ENCODE measurements at places on chromosomes 6 and 20.

DNA sequence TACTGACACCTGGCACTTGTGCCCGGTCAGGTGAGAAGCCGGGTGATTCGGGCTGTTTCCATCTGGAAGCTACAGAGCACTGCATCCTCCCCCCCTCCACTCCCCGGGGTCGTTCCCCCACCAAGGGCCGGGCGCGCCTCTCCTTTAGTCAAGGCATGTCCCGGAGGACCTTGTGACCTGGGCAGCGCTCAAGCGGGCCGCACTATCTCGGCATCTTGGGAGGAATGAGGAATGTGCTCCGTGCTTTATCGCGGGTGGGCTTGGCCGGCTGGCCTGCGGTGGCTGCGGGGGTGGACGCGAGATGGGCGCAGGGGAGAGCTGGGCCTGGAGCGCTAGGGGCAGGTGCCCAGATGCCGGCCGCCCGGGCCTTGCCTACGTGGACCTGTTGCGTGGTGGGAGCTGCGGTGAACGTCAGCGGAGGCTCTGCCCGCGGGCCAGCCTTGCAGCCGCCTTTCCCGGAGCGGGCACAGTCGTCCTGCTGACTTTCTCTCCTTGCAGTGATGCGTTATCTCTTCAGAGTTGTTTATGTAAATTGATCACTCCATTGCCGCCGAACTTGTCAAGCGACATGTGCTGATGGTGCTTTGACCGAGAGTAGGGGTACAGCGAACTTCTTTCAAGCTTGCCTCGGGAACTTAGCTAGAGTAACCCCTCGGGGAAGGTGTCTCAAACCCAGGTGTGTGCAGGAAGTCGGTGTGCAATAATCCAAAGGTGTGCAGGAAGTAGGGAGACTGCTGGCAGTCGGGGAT, 1.1 kb downstream of the LRRC1 start:
- no peak for DNase-seq

DNA sequence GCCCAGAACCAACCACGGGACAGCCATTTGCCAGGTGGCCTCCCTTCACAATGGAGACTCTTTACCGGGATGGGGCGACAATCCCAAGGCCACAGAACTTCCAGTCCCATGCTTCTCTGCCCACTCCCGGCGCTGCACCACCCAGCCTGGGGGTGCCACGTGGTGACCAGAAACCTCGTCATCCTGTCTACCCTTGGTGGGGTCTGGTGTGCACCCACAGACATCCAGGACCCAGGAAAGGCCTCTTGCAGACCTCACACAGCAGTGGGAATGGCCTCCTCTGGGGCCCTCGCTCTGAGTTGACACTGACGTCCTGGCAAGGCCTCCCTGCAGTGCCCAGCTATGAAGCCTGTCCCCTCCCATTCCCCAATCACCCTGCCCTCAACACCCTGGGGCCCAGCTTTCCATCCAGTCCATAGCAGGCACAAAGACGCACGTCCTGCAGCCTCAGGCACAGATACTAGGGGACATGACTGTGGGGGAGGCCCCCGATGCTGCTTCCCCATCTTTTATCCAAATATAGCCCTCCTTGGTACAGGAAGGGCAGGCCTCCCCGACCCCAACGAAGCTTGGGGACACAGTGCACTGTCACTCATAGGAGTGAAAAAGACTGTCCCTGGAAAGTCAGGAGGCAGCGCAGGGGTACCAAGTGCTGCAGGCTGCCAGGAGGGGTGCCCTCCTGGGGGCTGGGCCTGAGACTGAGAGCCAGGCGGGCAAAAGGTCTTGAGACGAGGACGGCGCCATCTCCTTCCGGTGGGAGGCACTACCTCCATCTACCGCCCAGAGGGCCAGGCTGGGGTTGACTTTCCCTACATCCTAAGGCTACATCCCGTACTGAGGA, 7.2 kb downstream of the CST7 start:
- no peak for DNase-seq

GRCh38 chr6:170192905-170193304, 98.0 kb downstream of the DLL1 start:
- DNase-seq = no peak

DNA sequence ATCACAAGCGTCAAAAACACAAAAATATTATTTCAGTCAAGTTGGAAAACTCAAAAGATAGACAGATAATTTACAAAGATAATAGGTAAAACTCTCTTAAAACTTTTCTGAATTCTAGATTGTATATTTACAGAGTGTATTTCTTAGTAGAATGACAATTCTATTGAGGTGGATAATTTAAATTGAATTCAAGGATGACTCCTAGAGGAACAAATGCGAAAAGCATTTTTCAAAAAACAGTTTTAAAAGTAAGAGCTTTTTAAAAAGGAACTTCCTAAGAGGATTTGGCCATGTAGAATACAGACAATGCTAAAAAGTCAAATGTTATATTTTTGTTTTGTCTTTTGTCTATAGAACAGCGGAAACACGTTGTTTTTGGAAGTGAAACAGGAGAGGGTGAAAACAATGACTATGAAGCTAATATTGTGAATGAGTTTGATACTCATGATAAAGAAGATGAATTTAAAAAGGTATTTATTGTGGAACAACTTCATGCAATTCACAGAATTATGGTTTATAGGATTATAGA, 90.1 kb downstream of the DNAH8 start:
- DNase-seq = no peak

DNA sequence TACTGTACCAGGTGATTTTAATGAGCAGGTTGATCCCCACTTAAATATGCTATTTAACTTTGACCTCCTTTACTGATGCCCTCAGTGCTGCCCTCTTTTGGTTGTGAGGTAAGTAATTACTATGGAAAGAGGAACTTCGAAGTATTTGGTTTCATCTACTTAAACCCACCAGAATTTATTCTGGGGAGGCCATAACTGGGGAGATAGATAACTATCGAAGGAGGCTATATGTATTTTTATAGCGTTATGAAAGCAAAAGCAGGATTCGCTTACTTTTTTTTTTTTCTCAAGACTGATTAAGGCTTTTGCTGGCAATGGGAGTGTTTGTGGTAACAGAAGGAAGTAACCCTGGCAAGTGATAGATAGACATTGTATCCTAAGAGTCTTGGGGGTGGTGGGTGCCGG, 168.9 kb upstream of the CENPW start:
- DNase-seq = no peak

DNA sequence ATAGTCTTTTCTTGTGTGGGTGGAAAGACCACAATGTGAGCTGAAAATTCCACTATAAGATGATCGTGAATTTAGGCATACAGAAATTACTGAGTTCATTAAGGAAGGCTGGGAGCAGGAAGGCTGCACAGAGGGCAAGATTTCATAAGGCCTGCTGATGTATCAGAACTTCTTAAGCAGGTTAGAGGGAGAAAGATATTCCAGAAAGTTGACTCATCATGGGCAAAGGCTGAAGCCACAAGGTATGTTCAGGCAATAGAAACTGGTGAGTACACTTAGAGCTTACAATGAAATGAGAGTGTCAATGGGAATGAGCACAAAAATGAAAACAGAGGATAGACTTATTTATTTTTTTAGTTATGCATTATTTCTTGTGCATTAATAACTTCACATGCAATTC, 618.6 kb downstream of the CBLN4 start:
- DNase-seq = no peak

DNA sequence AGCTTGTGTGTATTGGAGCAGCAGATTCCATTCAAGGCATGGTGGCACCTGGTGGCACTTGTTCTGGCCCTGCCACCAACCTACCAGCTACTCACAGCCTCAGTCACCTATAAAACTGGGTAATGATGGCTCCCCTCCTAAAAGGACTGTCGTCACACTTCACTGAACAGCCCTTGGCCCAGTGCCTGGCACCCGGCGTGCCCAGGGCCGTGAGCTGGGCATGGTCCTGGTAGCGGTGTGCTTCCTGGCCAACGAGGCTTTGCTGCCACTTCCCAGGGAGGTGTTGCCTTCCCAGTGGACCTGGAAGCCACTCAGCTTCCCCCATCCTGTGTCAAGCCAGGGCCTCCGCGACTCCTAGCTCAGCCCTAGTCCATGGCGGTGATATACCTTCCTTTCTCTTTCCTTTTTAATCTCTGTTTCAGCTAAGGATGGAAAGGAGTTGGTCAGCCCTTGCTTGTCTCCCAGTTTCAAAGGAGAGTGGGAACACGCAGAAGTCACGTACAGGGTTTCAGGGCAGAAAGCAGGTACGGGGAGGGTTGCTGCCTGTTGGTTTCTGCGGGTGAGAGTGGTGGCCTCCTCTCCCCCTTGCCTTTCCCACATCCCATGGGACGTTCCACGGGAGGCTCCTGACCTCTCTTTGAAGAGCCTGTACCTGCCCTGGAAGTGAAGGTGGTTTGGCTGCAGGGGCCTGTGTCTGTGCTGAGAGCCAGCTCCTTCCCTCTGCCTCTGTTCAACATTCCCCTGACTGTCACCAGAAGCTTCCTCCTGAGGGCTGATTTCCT, 25.5 kb downstream of the ENTPD6 start:
- no peak for DNase-seq

DNA sequence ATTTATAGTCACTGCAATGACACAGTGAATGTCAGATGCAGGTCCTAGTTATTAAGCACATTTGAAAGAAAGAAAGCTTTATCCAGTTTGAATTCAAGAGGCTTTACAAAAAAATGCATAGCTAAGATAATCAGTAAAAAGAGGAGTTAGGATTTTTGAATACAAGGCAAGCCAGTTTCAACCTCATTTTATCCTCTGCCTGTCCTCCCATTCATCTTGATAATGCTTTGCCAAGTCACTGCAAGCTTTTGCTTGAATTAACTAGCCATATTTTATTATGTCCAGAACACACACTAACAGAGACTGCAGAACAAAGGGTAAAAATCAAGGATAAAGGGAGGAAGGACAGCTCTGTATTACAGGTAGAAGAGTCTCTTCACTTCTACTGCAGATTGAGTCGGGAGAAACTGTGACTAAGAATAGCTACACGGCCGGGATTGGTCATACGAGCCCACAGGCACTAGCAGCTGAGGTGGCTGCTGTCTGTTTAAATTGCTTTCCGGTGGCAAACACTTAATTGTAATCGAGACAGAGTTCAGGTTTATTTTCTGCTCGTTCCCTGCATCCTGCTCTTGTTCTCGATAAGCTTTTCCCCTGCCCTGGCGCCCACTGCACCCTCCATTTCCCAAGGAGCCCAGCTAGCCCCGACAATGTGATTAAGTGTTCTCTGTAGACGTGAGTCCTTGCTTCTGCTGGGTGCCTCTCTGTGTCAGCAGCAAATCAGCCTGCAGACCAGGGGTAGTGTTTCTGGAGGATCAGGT, 30.5 kb upstream of the AKAP12 start:
- DNase-seq = no peak

DNA sequence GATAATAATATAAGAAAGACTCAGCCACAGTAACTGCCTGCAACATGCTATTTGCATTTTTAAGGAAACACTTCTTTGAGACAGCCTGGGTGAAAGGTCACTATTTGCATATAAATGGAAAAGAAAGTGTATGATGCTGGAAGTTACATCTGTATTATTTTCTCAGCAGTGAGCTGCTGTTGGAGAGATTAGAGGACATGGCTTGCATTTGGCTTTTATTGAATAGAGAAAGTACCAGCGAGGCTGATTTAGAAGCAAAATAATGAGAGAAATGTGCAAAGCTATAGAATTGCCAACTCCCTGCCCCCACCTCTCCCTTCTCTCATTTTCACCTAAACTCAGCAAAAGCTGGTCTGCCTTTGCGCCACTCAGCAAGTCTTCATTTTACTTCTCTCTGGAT, 12.7 kb downstream of the MYT1 start:
- DNase-seq = no peak

- no peak for DNase-seq
Measured at GRCh38 chr6:34155471-34156300, 9.8 kb upstream of the GRM4 start.

DNA sequence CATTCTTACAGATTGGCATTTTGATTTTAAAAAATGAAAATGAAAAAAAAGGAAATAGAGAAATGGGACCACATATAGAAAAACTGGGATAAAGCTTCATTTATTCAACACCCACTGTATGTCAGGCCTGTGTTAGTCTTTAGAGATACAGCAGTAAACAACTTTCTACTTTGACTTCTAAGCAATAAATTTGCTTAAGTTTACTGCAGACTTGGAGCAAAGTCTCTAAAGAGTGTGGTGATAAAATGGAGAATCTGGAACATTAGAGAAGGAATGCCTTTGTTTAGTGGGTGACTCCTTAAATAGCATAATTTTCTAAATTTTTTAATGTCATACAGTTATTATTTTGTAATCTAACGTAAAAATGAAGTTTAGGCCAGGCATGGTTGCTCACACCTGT, 80.7 kb upstream of the CNKSR3 start:
- DNase-seq = no peak

DNA sequence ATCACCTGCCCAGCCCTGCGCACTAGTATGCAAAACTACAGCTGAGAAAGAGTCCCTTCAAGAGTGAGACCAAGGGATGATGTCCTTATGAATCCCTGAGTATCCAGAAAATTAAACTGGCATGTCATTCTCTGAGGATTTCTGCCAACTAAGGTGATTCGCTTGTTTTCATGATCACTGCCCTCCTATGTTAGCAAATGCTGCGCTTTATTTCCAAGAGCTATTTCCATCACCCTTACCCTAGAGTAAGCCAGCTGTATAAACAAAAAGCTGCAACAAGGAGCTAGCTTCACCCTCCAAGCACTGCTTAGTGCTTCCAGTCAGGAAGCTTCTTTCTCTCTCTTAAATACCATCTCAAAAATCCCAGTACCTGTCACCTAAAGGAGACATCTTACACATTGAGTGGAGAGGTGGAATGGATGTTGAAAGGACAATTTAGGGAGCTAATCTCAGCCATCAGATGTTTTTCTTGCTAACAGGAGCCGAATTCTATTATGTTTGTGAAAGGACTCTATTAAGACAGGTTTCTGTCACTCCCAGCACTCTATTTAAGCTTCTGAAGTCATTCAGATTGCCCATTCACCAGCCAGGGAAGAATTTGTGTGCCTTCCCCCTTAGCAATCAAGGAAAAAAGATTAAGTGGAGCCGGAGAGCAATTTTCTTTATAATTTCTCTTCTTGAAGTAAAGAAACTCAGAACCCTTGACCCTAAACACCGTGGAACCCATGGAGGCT, 322.2 kb downstream of the NRN1 start:
- DNase-seq = no peak

GRCh38 chr6:161882196-161882765, 608.4 kb upstream of the AGPAT4 start:
- DNase-seq = no peak

DNA sequence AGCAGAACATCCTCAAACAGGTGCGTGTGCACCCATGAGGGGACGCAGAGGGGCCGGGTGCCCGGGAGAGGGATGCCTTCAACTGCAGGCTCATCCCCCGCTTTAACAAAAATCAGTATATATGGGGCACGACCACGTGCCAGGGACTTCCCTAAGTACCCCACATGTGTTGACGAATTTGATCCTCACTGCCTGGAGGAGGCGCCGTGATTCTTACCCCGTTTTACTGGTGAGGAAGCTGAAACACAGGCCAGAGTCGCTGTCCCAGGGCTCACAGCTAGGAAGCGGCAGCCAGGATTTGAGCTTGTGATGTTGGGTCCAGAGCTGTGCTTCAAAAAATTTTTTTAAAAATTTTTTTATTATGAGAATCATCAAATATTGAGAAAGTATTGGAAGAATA, 44.8 kb downstream of the ITPR3 start:
- no peak for DNase-seq

GRCh38 chr6:170294813-170295509, 4.1 kb upstream of the DLL1 start:
- no peak for DNase-seq

Measured in NCI-H1930 (cell line).